ENCODE measurements at places on chromosomes 3 and 15. TPM values are rescaled to one million over a fixed set of nuclear protein-coding genes. Genes with fewer than 3 reads are reported as not detected.

DNA sequence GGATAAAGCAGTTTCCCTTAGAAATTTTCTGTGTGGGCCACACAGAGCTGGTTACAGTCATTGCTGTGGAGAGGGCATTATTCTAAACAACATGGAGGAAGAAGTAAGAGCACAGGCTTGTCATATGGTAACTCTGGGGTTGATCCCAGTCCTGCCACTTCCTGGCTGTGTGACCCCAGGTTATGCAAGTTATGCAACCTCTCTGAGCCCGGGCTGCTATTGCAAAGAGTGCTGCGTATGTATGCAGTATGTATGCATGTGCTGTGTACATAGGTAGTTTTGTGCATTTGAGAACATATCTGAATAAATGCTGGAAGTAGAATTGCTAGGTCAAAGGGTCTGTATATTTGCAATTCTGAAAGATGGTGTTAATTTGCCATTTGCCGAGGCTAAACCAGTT, 9.2 kb downstream of the SPSB4 start:
- no peak for DNase-seq

GRCh38 chr3:127483005-127483641, 107.4 kb downstream of the TPRA1 start:
- DNase-seq = no peak

GRCh38 chr15:36075333-36075732, 504.1 kb upstream of the CDIN1 start:
- DNase-seq = no peak

- no peak for DNase-seq
Observed at GRCh38 chr15:95826412-95827195, 503.9 kb upstream of the NR2F2 start.

- DNase-seq = no peak
Observed at GRCh38 chr3:69384326-69384725, 1.6 kb downstream of the FRMD4B start.

DNA sequence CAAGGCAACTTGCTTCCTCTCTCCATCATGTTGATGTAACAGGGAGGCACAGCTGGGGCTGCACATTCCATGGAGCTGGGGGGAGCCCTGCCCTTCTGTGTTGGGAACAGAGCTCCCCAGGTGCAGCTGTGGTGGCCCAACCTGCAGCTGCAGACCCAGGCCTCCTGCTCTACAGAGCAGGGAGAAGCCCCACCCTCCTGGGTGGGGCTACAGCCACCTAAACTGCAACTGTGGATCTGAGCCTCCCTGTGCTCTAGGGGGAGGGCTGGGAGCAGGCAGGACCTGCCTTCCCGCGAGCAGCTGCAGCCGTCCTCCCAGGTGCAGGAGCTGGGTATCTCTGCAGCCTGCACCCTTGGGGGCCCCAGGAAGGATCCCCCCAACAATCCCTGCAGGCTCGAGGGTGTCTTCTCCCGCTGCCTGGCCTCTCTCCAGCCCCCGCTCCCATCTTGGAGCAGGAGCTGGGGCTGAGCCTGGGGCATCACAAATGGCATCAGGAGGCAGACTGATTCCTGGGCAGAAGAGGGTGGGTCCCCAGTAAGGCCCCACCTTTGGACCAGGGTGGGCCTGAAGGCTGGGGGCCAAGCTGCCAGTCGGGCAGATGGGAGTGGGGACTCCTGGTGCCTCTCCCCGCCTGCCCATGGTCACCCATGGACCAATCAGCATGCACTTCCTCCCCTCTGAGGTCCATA, 7.4 kb downstream of the LRRC58 start:
- DNase-seq = no peak

- DNase-seq = no peak
Observed at GRCh38 chr15:73361337-73361736, 7.4 kb downstream of the HCN4 start.

- no peak for DNase-seq
Observed at GRCh38 chr3:35654476-35654875, 15.2 kb downstream of the ARPP21 start.

GRCh38 chr15:76190751-76191538, 120.3 kb downstream of the ETFA start:
- peak; percentile 65 for DNase-seq

DNA sequence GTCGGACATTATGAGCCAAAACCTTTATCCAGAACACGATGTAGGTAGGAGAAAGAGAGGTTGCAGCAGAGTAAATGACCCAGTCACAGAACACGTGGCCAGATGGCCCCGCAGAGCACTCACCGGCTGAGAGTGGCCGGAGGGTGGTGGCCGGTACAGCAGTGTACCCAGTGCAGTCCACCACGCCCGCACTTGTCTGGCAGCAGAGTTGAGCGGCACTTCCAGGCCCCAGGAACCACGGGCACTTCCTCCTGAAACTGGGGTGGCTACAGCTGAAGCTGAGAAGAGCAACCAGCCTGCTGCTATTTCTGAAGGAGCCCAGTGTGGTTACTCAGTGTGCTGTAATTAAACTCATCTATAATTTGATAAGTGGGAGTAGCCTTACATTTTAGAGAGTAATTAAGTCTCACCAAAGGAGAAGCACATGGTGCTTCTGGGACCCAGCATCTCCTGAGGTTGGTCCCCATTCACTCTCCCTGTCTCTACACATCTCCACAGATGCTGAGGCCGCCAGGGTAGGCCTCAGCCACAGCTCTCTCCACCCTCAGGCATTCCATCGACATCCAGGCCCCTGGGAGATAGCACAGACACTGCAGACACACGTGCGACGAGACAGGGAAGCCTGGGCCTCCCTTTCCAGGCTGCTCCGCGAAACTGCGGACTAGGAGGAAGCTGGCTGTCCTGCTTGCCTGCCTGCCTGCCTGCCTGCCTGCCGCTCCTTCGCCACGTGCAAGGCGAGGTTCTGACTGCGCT, 49.8 kb downstream of the BDH1 start:
- DNase-seq = no peak

GRCh38 chr3:21839176-21839575, 88.2 kb upstream of the ZNF385D start:
- DNase-seq = no peak

GRCh38 chr3:128794770-128795649, 69.0 kb downstream of the RAB7A start:
- DNase-seq = peak; percentile 61

DNA sequence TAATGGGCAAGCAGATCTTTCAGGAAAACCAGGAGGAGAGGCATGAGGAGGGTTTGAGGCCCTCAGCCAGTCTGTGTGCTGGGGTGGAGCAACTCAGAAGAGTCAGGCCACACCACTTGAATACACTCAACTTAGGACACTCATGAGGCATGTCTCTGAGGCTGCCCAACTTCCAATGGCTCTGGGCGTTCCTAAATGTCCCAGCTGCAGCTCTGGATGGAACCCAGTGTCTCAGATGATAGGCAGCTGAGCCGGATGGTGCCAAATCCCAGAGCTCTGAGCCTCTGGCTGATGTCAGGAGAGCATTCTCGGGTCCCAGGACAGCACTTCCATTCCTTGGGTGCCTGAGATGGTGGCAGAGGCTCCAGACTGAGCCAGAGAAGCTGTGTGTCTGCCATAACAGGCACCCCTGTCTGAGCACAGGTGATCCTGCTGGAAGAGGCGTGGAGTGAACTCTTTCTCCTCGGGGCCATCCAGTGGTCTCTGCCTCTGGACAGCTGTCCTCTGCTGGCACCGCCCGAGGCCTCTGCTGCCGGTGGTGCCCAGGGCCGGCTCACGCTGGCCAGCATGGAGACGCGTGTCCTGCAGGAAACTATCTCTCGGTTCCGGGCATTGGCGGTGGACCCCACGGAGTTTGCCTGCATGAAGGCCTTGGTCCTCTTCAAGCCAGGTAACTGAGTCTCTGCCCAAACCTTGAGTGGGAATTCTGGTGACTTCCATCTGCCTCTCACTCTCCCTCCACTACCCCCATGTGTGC, 2.8 kb downstream of the NR2E3 start:
- DNase-seq = no peak

DNA sequence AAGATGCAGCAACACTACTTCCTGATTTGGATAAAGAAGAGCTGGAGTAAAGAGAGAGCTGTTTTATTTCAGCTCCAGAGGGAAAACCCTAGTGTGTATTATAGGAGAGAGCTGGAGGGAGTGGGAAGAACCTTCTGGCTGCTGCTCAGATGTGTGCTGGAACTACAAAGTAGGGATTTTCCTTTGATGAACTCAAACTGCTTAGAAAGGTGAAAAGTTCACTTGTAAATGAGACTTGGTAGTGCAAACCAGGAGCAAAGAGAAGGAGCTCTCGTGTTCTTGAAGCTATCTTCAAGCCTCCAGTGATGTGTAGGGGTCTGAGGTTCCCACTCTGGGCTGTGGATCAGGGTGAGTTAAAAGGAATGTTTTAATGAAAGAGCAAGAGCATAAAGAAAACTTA, 110.4 kb downstream of the EDEM1 start:
- DNase-seq = no peak

- DNase-seq = peak; percentile 23
Observed at GRCh38 chr15:61227950-61228936, 859 bp downstream of the RORA start.

DNA sequence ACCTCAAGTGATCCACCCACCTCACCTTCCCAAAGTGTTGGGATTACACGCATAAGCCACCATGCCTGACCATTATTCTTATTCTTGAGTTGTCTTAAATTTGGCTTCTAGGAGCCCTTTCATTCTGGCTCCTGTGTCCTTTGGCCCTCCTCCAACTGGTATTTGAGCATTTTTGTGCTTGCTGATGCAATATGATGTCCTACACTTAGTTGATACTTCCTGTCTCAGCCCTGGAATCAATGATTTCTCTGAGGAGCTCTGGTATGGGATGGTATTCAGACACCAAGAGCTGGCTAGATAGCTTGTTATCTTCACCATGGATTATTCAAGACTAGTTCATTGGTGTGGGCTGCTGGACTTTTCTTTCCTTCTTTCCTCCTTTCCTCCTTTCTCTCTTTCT, 25.4 kb downstream of the ZNF621 start:
- DNase-seq = no peak

DNA sequence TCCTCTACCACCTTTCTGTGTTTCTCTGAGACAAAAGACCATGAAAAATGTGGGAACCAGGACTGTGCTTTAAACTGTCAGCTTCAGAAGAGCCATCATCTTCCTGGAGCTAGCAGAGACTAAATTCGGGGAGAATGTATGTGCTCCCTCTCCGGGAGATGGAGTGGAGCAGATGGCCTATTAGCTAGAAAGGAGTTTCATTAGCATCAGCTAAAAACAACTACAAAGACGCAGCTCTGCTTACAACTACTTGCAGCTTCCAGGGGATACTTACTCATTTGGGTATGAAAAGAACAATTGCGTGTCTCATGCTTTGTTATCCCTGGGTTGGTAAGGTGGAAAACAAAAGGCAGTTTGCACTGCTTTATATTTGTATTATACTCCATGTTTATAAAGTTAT, 159.6 kb downstream of the MFSD1 start:
- no peak for DNase-seq

DNA sequence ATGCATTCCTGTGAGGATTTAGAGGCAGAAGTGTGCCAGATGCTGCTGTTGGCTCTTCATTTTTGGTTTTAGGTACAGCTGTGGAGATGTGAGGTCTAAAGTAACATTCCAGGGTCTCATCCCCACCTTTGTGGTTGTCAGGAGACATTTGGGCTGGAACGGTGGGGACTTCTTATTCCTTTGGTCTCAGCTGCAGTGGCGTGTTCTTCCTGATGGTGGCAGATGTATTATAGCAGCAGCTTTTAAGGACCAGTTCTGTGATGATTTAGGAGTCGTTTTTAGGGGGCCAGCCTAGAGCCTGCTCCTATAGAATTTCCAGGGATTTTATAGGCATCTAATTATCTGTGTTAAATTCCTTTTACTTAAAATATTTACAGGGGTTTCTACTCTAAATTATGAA, 221.0 kb upstream of the EOMES start:
- DNase-seq = no peak

GRCh38 chr15:29128671-29129070, 141.0 kb downstream of the NSMCE3 start:
- DNase-seq = no peak

GRCh38 chr15:63277893-63278456, 570 bp downstream of the APH1B start:
- DNase-seq = peak; percentile 33

- DNase-seq = no peak
Observed at GRCh38 chr3:194279701-194280360, 71.3 kb downstream of the CPN2 start.

- DNase-seq = no peak
Observed at GRCh38 chr3:71987828-71988227, 202.9 kb upstream of the PROK2 start.

DNA sequence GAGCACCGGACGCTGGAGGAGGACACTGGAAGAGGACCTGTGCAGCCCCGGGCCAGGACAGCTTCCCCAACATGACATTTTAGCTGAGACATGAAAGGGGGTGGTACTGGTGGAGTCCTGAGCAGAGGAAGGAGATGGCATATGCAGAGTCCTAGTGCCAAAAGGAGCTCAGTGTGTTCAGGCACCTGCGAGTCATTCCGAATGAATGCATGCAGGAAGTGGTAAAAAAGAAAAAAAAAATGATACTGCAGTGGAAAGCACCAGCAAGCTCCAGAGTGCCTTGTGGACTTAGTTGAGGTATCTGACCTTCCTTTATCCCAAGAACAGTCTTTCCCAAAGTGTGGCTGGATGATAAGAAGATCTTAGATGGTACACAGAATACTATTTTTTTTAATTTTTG, 6.6 kb upstream of the ZNF148 start:
- DNase-seq = no peak

DNA sequence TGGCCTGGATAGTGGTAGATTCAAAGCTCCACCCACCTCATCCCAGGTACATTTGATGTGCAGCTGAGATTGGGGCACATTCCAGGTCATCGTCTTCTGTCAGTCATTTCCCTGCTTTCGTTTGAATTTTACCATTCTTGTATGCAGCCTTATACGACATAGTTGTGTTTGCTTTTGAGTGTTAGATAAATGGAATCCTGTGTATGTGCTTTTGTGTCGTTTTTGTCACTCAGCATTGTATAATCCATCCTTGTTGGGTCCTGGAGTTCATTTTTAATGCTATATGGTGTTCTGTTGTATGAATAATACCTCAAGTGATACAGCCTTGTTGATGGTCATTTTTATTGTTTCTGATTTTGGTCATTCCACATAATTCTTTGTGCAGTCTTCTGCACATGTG, 7.3 kb downstream of the RCCD1 start:
- no peak for DNase-seq

- DNase-seq = no peak
Observed at GRCh38 chr3:27089645-27090044, 279.5 kb downstream of the NEK10 start.

PIERCE2 gene
- total RNA-seq = 0.35 TPM

OTOL1 gene
- total RNA-seq = not detected

PYGO1 gene
- 10.3 TPM for total RNA-seq

DNAH12 gene
- total RNA-seq = 0.95 TPM

MEIS2 gene
- 73.7 TPM for total RNA-seq

IGF2BP2 gene
- total RNA-seq = 20.3 TPM

ACP3 gene
- total RNA-seq = 2.5 TPM

SNTN gene
- not detected for total RNA-seq

ZNF860 gene
- 0.36 TPM for total RNA-seq

CATSPER2 gene
- 5.6 TPM for total RNA-seq

FAM107A gene
- 47.3 TPM for total RNA-seq

PDE12 gene
- total RNA-seq = 8.7 TPM

CAMKV gene
- 0.18 TPM for total RNA-seq

CMTM7 gene
- total RNA-seq = 15.8 TPM

TMEM89 gene
- not detected for total RNA-seq

TUSC7 gene
- total RNA-seq = not detected

SV2B gene
- 1.3 TPM for total RNA-seq

RLBP1 gene
- not detected for total RNA-seq

PHLDB2 gene
- total RNA-seq = 22.0 TPM

MUSTN1 gene
- total RNA-seq = 5.9 TPM

CCR3 gene
- total RNA-seq = not detected

TGM5 gene
- total RNA-seq = not detected

SAMD7 gene
- not detected for total RNA-seq

PLSCR4 gene
- 54.3 TPM for total RNA-seq

Data from ovary (tissue), 10 donors.